Endothelial cell of umbilical vein (primary cell): ENCODE measurements at places on chromosomes 1 and 21. TPM values are rescaled to one million over a fixed set of nuclear protein-coding genes. Genes with fewer than 3 reads are reported as not detected.

Gene SLC6A17
- total RNA-seq, result 0.05 TPM in 1 of 2 replicates, not detected in the other

Gene EFNA3
- 2.2 TPM in 2 replicates for total RNA-seq

Gene IRF6
- total RNA-seq, result 22.1 and 42.0 TPM in 2 replicates

Gene DRAXIN
- total RNA-seq, result 2.6 and 3.2 TPM in 2 replicates

Gene TBX19
- total RNA-seq, result 1.6 and 2.3 TPM in 2 replicates

Gene PPIAL4G
- not detected in 2 replicates for total RNA-seq

Gene CYP4A11
- total RNA-seq, result not detected in 2 replicates

Gene HLX
- 33.5 and 39.1 TPM in 2 replicates for total RNA-seq

Gene KIF21B
- total RNA-seq, result 4.4 and 4.7 TPM in 2 replicates

Gene MTF1
- 18.5 and 18.9 TPM in 2 replicates for total RNA-seq

Gene C2CD4D
- 0.18 TPM in 1 of 2 replicates, not detected in the other for total RNA-seq

Gene RGS4
- total RNA-seq, result 54.9 and 59.3 TPM in 2 replicates

Gene RBBP4
- total RNA-seq, result 228 and 241 TPM in 2 replicates

Gene PM20D1
- total RNA-seq, result not detected in 2 replicates

Gene IFT25
- total RNA-seq, result 31.4 and 34.0 TPM in 2 replicates

Gene RIMS3
- total RNA-seq, result 0.14 and 0.15 TPM in 2 replicates

Gene TFB2M
- 14.3 and 14.8 TPM in 2 replicates for total RNA-seq

Gene KCNA3
- total RNA-seq, result not detected in 2 replicates

Gene B4GALT2
- total RNA-seq, result 77.7 and 80.0 TPM in 2 replicates

Gene BCAN
- total RNA-seq, result not detected in 2 replicates

Gene ESRRG
- not detected in 2 replicates for total RNA-seq

Gene AGBL4
- total RNA-seq, result not detected in 2 replicates

Gene HOOK1
- total RNA-seq, result not detected in 2 replicates

Gene CRABP2
- total RNA-seq, result 1.0 and 2.6 TPM in 2 replicates

Gene PPOX
- 28.5 and 28.9 TPM in 2 replicates for total RNA-seq

Gene APOBEC4
- total RNA-seq, result not detected in 2 replicates

Gene CACNA1E
- total RNA-seq, result not detected in 2 replicates

Gene CTTNBP2NL
- total RNA-seq, result 94.4 and 96.4 TPM in 2 replicates

Gene LCE3A
- not detected in 2 replicates for total RNA-seq

Gene OR2T11
- not detected in 2 replicates for total RNA-seq

Gene NR0B2
- not detected in 2 replicates for total RNA-seq

Gene ZNF648
- total RNA-seq, result not detected in 2 replicates

Gene KRTAP19-1
- not detected in 2 replicates for total RNA-seq

Gene CASQ2
- total RNA-seq, result not detected in 2 replicates
